NCI-H345 (cell line): ENCODE measurements at places on chromosomes 6 and 20.
A peak's percentile ranks its signal among the peaks of the same experiment; 100 is the strongest.

- no peak for DNase-seq
These were observed 26.1 kb downstream of the NKX2-4 start for GRCh38 chr20:21371193-21371592.

DNA sequence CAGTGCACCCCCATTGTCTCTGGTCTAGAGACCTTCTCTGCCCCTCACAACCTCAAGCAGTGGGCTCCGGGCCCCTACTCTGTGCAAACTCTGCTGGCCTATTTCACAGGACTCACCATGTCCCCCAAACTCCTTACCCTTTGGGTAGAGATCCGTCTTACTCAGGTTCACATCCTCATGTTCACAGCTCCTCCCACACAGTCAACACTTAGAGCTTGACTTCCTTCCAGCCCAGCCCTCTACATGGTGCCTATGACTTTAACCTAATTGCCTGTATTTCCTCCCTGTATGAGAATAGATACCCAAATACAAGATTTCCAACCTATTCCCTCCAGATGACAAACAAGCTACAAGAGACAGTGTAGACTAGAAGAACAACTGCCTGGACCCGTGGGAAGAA is 528.6 kb upstream of the JARID2 start:
- DNase-seq = no peak

GRCh38 chr6:45072673-45073072 is 255.5 kb upstream of the RUNX2 start:
- no peak for DNase-seq

DNA sequence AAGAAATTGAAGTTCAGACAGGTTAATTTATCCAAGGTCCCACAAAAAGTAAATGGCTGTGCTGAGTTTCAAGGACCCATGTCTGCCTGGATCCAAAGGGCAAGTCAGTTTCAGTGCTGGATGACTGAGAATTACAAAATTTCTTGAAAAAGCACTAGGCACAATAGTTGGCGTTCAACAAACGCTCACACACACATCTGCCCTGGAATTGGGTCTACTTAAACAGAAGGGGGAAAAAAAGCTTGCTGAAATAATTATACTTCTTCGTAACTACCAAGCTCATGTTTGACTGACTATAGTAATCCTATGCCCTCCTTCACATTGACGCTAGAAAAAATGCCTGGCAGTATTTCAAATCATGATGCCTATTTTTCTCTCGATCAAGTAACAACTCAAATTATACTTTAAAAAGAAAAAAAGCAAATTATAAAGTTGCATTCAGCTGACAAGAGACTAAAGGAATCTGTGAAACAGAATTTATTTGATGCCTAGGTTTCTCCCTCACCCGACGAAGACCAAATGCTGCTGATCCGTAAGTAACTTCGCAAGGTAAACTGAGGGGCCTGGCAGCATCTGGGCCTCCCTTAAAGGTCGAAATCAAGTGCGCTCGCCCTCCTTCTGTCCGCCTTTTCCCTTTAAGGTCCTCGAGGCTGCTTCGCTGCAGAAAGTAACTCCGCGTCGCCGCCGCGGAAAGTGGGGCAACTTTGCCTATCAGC is 650 bp upstream of the CD2AP start:
- DNase-seq = no peak

GRCh38 chr6:93624408-93624807 is 205.0 kb upstream of the EPHA7 start:
- peak; percentile 93 for DNase-seq

DNA sequence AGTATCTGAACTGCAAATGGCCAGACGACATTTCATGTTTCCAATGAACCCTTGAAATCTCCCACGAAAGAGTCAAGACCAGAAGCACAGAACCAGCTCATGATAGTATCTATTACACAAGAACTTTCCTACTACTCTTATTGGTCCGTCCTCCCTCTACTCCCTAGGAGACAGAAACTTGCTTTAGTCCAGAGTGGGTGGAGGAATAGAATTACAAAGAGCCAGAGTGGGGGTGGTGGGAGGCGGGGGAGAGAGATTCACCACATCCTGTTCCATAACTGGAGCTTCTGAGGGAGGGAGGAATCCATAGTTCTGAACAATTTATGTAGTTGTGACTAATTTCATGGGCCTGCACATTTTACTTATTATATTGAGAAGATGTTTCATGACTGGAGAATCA is 18.5 kb upstream of the WFDC10A start:
- DNase-seq = no peak

DNA sequence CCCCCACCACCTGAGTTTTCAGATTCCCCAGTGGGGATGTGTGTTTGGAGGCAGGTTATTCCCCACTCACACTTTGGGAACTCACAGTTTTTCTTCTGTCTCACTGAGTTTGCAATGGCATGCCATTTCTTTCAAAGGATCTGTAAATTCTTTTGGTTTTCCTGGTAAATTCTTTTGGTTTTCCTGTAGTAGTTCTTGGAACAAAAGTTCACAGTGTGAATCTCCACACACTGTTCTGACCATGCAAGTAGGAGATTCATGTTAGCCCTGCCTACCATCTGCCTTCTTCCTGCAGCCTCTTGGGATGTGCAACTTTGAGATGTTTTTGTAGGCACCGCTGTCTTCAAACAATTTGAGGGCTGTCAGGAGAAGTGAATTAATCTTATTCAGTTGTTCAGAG is 165.6 kb upstream of the OGFRL1 start:
- DNase-seq = no peak

GRCh38 chr6:13523826-13524622 is 36.6 kb upstream of the GFOD1 start:
- DNase-seq = no peak

GRCh38 chr6:101803136-101803535 is 409.6 kb downstream of the GRIK2 start:
- DNase-seq = no peak

- no peak for DNase-seq
These were observed 66.3 kb downstream of the CEP162 start for GRCh38 chr6:84161190-84161589.

GRCh38 chr6:166174031-166174430 is 6.4 kb upstream of the TBXT start:
- DNase-seq = no peak

DNA sequence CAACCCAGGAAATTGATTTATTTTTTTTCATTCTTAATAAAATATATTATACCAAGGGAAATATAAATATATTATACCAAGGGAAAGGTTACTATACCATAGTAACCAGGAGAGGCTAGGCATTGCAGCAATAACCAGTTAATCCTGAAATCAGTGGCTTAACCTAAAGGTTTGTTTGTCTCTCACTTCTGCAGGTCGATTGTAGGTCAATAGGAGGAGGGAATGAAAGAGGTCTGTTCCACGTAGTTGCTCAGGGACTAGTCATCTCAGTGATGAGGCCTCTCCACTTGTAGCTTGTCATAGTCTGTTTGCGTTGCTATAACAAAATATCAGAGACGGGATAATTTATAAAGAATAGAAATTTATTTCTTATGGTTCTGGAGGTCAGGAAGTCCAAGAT is 168.0 kb downstream of the GJA1 start:
- no peak for DNase-seq
